ENCODE measurements at places on chromosomes 6 and 20.

DNA sequence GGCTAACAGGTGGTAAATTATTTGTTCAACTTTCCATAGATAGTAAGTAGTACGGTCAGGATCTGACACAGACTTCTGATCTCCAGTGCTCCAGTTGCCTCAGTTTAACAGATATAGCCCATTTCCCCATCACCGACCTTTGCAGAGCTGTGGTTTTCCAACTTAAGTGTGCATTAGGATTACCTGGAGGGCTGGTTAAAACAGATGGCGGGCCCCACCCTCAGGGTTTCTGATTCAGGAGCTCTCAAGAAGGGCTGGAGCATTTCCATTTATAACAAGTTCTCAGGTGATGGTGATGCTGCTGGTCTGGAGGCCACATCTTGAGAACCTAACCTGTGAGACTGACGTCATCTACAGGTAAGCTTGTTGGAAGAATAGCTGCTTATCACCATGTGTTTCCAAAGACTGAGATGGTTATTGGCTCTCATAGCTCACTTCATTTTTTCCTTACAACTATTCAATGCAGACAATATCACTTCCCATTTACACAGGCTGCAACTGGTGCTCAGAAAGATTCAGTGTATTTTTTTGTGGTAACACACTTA lies 360.1 kb upstream of the CHD6 start:
- no peak for DNase-seq

GRCh38 chr6:135073756-135074393 lies 19.3 kb upstream of the HBS1L start:
- DNase-seq, result no peak

- DNase-seq, result no peak
Measured at GRCh38 chr20:40435146-40435895, 253.7 kb downstream of the MAFB start.

DNA sequence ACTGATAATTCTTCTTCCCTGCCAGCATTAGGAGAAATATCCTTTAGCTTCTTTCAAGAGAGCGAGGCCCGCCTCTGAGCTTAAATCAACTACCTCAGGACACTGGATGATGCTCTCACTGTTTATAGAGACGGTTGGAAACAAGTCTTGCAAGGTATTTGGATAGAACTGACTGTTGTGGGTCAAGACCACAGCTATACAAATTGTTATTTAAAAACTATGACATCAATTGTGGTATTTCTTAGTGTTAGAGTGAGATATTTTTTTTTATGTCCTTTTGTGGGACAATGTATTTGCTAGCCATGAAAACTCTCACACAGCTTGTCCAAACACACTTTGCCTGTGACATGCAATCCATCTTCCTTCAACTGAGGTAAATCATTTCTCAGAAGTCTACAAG lies 136.3 kb upstream of the PHACTR1 start:
- DNase-seq, result no peak

- no peak for DNase-seq
Measured at GRCh38 chr20:50744143-50744792, 12.9 kb downstream of the PARD6B start.

DNA sequence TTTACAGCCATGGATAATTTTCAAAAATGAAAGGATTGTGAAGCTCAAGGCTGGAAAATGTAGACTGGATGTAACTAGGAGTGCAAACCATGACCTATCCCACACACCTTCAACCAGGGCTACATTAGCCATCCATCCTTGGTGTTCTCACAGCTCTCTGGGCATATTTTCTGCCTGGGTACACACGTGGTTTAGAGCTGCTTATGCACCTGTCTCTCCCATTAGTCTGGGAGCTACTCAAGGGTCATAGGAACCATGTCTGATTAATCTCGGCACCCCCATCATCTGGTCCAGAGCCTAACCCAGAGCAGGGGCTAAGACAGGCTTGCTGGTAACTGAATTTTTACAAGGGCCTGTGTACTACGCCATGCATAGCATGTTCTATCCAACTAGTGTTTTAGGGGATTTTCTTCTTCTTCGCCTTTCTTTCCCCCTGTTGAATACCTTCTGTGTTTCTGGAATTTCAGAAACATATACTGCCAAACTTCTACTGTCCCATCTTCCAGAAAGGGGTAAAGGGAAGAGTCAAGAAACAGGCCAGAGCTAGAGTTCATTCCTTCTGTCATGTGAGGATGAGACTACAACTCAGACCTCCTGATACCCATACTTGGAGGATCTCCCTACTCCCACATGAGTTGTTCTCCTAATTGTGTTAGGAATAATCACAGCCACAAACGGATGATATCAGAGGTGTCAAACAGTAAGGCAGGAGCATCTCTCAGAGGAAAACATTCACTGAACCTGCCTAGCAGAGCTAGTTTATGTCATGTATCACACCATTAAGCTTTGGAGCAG lies 25.4 kb upstream of the FAM83C start:
- DNase-seq, result no peak

DNA sequence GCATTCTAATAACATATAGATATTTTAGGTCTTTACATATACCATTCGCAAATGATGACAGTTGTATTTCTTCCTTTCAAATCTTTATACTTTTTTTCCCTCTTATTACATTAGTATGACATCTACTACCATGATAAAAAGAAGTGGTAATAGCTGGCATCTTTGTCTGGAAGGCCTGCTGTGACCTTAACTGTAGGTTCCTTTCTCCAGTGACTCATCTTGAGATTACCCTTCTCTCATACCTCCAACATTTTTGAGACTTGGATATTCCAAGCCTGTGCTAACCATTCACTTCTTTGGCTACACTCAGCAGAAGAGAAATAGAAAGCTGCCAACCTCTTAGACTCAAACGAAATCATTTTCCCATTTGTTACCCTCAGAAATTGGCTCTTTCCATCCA lies 30.3 kb downstream of the ZKSCAN8 start:
- DNase-seq, result no peak

GRCh38 chr6:125918681-125919566 lies 37.6 kb upstream of the HINT3 start:
- peak; percentile 93 for DNase-seq

DNA sequence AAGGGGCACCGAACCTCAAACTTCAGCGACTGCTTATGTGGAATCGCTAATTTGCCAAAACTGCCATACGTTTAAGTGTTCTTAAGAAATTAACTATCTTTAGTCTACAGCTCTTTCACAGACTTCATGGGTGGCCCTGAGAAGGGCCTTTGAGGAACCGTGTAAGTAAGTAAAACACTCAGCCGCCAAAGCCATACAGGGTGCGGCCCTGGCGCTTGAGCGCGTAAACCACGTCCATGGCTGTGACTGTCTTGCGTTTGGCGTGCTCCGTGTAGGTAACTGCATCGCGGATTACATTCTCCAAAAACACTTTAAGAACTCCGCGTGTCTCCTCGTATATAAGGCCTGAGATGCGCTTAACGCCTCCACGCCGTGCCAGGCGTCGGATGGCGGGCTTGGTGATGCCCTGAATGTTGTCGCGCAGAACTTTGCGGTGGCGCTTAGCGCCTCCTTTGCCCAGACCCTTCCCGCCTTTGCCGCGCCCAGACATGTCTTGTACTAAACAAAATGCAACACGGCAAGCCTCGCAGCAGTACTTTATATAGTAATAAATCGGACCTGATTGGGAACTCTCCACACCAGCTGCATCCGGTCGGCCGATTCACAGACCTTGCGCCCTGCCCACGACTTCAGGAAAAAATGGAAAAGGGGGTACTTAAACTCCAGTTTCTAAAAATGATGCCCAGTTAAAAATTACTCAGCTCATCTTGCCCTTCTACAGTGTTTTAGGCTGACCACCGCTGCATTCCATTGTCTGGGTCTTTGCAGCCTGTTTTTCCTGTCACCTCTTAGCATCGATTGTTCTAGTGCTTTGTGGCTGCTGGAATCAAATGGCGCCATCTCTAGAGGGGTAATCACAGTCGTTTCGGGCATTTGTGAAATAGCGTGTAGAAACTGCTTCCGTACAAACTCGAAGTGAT lies 38.9 kb downstream of the OR2B2 start:
- no peak for DNase-seq

GRCh38 chr6:137783710-137784109 lies 83.3 kb upstream of the TNFAIP3 start:
- no peak for DNase-seq

- DNase-seq, result no peak
Measured at GRCh38 chr6:13308332-13308731, 20.0 kb downstream of the TBC1D7 start.

GRCh38 chr6:150128425-150128824 lies 14.4 kb upstream of the PPP1R14C start:
- no peak for DNase-seq
